Mesenteric fat pad (tissue), 1 donor: ENCODE measurements at places on chromosomes 4 and X. TPM values are rescaled to one million over a fixed set of nuclear protein-coding genes. Genes with fewer than 3 reads are reported as not detected.

RAB39B gene
- 0.13 TPM for total RNA-seq

GRCh38 chr4:180156684-180157083 lies 2086.5 kb upstream of the TENM3 start:
- no peak for DNase-seq

- DNase-seq = no peak
Measured at GRCh38 chrX:65925005-65925404, 114.9 kb downstream of the VSIG4 start.

SPARCL1 gene
- total RNA-seq = 302 TPM

MMGT1 gene
- total RNA-seq = 25.1 TPM

DNA sequence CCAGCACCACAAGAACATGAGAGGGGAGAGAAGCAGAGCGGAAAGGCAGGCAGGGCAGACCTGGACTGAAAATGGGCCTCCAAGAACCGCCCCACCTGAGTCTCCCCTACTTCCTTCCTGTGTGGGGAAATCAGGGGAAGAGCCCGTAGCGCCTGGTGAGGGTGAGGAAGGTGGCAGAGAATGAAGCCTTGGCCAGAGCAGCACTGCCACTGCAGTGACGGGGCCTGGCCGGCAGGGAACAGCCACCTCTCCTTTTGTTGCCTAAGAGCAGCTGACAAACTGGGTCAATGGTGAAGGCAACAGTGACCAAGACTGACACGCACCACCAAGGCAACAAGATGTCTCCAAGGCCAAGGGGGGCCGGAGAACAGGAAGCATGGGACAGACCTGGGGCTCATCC lies 58.4 kb upstream of the CBR4 start:
- DNase-seq = peak; percentile 71

GRCh38 chrX:10327651-10328050 lies 170.9 kb downstream of the CLCN4 start:
- no peak for DNase-seq

GRCh38 chr4:1012034-1012739 lies 761 bp downstream of the FGFRL1 start:
- DNase-seq = no peak

- DNase-seq = no peak
Measured at GRCh38 chrX:41014776-41015360, 70.4 kb upstream of the USP9X start.

GPR82 gene
- total RNA-seq = 0.42 TPM

DNA sequence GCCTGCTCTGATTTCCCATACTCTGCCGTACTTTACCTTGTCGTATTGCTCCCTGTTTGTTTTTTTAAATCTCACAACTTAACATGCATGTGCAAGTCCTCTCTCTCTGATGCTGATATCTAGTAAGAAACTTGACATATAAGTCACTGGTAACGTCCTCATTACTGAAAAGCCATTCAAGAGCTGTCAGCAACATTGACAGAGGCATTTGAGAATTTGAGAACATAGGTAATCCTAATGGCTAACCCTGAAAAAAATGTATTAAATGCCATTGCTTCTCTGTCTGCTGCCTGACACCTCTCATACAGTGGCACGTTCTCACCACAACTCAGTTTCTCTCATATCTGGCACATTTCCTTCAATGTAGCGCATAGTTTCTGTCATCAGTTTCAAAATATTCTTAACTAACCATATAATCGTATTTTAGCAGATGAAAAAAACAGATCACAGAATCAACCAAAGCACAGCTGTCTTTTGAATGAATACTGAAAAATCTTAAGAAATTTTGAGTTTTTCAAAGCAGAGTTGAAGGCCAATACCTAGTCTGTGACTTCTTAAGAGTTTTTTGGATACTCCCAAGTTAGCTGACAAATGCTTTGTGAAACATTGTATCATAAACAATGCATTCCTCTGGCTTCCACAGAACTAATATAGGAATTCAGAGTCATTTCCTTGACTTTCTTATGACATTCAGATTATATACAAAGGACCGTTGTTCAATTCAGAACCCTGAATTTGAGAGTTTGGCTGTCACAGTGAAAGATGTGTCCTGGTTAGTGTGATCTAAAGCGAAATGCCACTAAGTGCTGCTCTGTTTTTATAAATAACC lies 996.4 kb downstream of the C4orf33 start:
- DNase-seq = no peak

- no peak for DNase-seq
Measured at GRCh38 chr4:67437974-67438713, 107.2 kb downstream of the CENPC start.

GRCh38 chr4:10456595-10457254 lies 501 bp downstream of the ZNF518B start:
- no peak for DNase-seq

GRCh38 chr4:145719752-145720624 lies 40.0 kb downstream of the C4orf51 start:
- no peak for DNase-seq

DNA sequence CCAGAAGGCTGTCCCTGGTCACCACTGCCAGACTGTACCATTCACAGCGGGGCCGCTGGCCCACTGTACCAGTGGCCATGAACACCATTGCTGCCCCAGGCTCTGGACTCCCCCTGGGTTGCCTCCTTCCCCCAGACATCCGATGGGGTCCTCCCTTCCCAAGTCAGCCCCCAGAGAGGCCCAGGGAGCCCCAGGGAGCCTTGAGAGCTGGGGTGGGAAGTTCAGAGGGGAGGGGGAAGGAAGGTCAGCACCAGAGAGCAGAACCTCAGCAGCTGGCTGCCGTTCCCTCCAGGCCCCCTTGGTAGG lies 441 bp upstream of the ARHGAP4 start:
- DNase-seq = no peak

CD38 gene
- 30.4 TPM for total RNA-seq

MAGIX gene
- 1.6 TPM for total RNA-seq

GEMIN8 gene
- 16.3 TPM for total RNA-seq

FGFR3 gene
- 0.90 TPM for total RNA-seq

GRCh38 chr4:110770353-110770752 lies 147.5 kb upstream of the PITX2 start:
- DNase-seq = no peak

NWD2 gene
- 29.0 TPM for total RNA-seq

DNA sequence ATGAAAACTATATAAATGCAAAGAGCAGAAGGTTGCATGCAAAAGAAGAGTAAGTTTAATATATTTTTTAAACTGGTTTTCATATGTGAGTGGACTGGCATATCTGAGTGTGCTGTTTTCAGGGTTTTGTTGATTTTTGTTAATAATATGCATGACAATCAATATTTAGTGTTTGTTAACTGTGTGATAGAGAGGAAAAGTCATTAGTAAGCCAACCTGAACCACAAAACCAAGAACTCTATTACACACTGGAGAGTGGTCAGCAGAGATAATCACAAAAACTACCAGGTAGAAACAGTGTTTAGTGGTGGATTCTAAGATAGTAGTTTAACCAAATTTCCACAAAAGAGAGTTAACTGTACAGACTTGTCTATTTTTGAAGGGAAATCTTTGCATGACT lies 396.9 kb downstream of the GASK1B start:
- DNase-seq = no peak

DNA sequence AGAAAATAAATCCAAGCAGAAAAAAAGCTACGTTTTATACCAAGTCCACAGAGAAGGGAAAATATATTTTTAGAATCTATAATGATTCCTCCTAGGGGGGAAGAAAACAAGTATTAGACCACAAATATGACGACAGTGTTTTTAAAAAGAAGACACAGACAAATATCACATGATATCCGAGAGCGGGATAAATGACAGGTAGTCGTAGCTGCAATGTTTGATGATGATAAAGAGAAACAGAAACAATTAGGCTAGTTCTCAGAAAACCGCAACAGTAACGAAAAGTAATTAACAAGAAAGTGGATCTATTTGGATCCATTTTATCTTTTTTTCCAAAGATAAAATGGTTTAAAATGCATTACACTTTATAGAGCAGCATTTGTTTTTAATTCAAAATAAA lies 918 bp downstream of the HAUS3 start:
- no peak for DNase-seq

CDKL2 gene
- not detected for total RNA-seq

- no peak for DNase-seq
Measured at GRCh38 chrX:153704021-153704526, 16.3 kb downstream of the SLC6A8 start.

GRCh38 chr4:3862640-3863420 lies 96.6 kb downstream of the ADRA2C start:
- DNase-seq = no peak

DNA sequence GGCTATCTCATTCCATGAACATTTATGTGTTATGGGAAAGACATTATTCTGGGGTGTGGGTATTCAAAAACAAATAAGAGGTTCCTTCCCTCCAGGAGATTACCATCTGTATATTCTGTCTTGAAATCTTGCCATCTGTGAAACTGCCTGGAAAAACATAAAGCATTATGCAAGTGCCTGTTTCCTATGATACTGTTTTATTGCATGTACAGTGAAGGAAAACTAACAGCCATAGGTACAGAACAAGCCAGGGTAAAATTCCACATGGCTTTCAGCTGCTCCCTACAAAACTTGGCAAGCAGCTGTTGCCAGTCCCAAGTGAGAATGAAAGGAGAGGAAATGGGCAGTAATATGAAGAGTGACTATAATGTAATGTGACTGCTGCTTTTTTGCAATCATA lies 136.0 kb downstream of the GUCY2F start:
- no peak for DNase-seq

FRMD7 gene
- not detected for total RNA-seq
